ENCODE measurements at places on chromosomes 13 and 19.

GRCh38 chr13:105139380-105140285 lies 1395.8 kb downstream of the EFNB2 start:
- peak; percentile 52 for DNase-seq

DNA sequence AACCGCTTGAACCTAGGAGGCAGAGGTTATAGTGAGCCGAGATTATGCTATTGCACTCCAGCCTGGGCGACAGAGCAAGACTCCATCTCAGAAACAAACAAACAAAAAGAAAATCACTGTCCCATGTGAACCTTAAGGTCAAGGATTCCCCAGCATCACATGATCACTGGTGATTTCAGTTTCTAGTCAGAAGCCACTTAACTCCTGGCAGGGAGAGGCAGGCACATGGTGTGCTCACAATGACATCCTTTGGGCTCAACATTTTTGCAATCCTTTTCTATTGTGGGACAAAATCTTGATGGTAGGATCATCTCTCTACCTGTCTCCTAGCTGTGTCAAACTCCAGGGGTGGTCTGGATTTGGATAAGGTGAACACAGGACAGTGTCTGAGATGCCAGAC lies 12.1 kb downstream of the AKAP8 start:
- DNase-seq, result no peak

DNA sequence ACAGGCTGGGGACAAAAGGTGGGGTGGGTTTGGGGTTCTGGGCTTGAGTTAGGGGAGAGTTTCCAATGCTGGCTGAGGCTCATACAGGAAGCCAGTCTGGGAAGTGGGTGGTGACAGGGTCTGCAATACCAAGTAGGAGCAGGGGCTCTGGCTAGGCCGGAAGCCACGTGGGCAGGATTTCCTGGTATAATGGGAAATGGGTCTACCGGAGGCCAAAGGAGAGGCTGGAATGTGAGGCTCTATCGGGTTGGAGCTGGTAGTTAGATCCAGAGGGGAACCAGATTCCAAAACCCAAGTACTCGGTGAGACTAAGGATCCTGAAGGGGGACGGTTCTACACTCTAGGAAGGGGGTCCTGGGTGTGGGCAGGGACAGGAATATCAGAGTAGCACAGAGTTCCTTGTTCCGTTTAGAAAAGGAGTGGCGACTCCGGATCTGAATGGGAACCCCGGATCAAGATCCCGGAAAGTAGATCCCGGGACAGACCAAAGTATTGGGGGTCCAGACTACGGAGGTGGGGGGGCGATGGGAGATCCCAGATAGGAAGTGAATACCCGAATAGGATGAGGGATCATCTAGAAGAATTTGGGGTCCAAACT lies 802 bp downstream of the CDC37 start:
- DNase-seq, result peak; percentile 47

DNA sequence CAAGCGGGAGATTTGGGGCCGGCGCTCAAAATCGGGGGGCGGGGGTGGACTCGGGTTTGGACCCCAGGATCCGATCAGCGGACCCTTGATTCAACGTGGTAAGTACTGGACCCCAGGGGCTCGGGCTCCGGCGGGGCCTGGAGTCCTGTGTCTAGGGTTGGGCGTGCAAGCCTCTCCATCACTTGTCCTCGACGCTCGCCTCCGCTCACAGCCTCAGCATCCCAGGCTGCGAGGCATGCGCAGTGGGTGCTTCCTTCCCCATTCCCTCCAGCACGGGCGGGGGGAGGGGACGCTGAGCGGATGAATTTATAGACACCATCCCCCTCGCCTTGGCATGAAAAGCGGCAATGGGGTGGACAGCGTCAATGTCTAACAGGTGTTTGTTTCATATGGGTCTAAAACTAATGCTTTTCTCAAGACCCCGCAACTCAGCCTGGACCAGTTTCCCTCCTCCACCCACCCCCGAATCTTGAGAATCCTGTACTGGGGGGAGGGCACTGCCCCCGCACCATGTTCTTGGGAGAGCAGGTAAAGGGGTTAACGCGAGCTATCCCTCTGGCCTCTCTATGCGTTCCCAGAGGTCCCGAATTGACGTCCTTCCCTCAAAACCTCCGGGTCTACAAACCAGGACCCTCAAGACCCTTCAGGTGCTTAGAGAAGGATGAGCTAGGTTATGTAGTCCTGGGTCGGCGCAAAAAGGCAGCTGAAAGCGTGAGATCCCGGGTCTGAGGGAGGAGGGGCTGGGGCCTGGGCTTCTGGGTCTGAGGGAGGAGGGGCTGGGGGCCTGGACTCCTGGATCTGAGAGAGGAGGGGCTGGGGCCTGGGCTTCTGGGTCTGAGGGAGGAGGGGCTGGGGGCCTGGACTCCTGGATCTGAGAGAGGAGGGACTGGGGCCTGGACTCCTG lies 579 bp downstream of the CPT1C start:
- DNase-seq, result peak; percentile 91

- DNase-seq, result no peak
These were observed 183.9 kb upstream of the CSNK1A1L start for GRCh38 chr13:37289212-37289935.

DNA sequence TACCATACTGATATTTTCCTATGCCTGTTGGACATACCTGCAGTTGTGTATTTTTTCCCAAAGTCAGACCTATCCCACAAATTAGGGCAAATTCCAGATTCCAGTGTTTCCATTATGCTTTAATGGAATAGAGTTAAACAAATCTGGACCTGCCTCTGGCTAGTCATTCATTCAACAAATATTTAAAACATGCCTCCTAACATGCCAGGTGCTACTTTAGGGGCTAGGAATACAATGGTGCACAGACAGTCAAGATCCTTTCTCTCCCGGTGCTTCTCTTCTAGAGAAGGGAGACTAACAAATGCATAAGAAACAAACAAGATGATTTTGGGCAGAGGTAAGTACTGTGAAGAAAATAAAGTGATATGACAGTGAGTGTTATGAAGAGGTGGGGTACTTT lies 7.5 kb upstream of the WDFY2 start:
- no peak for DNase-seq

DNA sequence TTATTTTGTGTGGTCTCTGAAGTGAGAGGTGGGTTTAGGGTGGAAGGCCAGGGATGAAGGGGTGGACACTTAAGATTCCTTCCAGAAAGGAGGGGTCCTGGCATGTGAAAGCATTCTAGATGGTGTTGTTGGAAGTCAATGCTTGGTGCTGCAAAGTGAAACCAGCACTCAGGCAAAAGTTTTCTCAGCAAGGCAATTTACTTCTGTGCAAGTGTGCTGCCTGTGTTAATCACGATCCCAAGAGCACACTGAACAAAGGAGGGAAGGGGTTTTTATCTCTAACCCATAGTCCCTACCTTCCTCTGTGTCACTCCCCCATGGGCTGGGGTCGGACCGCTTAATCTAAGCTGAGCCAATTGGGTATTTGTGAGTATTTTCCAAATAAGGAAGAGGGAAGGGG lies 1.3 kb downstream of the ZNF134 start:
- no peak for DNase-seq

DNA sequence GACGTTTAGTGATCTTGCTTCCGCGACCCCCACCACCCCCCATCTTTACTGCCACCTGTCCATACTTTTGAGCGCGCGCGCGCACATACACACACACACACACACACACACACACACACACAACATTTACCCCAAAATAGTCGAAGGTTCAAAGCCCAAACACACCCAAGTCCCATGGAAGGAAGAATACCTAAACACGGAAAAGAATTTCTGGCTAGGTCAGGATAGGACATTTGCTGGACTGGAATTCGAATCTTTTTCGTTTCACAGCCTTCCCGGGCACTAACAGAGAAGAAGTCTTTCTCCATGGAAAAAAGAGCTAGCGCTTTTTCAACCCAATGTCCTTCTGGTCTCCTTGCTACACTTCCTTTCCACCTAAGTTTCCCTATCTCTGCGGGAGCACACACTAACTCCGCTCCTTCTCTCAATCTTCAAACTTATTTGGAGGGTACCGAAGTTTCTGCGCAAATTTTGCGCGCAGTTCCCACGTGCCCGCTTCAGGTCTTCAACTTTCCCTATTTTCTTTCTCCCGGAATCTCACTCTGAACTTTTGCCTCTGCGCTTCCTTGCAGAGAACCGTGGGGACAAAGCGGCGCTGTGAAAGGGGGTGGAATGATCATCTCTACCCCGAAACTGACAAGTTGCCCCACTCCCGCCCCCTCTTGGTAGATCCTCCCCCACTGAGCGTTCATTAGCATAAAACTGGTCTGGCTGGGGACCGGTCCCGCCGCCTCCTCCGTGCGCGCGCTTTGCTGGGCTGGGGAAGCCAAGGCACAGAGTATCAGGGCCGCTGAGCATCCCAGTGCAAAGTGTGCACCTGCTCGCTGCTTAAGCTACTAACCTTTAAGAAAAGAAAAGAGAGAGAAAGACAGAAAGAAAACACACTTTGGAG lies 2.7 kb downstream of the DACH1 start:
- no peak for DNase-seq

DNA sequence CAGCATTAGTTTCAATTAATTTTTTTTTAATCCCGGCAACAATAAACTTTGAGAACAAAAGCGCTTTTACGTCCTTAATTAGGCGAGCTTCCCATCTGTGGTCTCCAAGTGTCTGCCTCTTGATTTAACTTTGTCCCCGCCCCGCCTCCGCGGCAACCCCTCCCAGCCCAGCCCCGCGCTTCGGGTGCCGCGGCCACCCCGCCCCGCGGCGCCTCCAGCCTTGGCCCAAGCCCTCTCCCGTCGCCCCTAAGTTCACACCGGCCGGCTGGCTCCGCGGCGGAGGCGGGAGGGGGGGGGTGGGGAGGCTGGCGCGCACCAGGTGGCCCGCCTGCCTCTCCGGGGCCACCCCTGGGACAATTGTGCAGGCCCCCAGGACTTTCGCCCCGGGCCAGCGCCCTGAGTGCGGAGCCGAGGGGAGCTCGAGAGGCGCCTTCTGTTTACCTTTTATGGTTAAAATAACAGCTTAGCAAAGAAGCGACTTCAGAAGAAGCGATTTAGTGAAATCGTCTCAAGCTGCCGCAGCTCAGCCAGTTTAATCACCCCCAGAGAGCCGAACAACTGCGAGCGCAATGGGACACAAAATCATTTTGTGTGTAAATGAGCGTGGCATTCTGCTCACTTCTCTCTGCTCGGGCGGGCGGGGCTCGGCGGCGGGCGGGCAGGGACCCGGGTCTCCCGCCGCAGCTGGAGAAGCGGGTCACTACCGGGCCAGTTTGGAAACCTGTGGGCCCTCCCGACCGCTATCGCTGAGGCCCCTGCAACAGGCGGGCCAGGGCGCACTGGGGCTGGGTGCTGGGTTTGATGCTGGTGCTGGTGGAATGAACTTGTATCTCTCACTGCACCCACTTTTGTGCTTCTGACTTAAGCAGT lies 1.4 kb downstream of the KCTD15 start:
- DNase-seq, result no peak

DNA sequence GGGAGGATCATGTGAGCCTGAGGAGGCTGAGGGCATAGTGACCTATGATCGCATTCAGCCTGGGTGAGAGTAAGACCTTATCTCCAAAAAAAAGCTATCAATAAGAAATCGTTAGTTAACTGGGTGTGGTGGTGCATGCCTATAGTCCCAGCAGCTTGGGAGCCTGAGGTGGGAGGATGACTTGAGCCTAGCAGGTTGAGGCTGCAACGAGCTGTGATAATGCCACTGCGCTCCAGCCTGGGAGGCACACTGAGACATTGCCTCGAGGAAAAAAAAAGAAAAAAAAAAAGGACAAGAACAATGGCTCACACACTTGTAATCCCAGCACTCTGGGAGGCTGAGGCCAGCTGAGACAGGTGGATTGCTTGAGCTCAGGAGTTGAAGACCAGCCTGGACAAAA lies 16.2 kb downstream of the PSPC1 start:
- no peak for DNase-seq

DNA sequence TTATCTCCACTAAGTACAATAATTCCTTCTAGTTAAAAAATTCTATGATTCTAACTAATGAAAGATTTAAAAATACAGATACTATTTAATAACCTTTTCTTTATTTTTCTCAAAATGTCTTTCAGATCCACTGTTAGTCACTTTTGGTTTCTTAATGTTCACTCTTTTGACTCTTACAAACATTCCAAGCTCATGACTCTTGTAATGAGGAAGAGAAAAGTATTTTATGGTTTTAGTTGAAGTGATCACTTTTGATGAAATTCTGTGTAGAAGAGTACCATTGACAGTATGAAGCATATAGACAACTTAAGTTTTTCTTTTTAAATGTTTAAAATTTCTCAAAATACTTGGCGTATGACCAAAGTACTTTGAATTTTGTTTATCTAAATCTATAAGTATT lies 27.8 kb downstream of the COG3 start:
- peak; percentile 14 for DNase-seq

GRCh38 chr13:37599519-37599918 lies 951 bp upstream of the POSTN start:
- DNase-seq, result no peak

DNA sequence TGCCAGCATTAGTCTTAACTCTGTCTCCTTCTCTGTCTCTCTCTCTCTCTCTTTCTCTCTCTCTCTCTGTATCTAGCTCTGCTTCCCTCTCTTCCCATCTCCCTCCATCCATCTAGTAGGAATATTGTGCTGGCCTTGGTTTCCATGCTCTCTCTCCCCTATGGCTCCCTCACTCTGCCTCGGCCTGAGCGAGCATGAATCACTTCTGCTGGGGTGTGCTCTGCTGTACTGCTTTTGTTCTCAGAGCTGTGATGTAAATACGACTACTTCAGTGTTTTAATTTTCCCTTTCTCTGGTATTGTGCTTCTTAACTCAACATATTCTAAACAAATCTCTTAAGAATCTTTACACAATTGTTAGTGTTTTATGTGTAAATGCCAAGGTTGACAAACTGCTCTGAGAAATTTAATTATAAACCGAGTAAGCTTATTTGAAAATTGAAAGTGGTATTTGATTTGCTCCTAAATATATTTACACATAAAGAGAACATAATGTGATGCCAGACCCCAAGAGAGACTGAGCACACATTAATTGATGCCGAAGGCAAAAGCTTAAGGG lies 211.5 kb upstream of the KL start:
- no peak for DNase-seq

- no peak for DNase-seq
These were observed 15.0 kb downstream of the BICRA start for GRCh38 chr19:47623921-47624391.

GRCh38 chr13:40116008-40116407 lies 460.5 kb downstream of the COG6 start:
- peak; percentile 20 for DNase-seq

DNA sequence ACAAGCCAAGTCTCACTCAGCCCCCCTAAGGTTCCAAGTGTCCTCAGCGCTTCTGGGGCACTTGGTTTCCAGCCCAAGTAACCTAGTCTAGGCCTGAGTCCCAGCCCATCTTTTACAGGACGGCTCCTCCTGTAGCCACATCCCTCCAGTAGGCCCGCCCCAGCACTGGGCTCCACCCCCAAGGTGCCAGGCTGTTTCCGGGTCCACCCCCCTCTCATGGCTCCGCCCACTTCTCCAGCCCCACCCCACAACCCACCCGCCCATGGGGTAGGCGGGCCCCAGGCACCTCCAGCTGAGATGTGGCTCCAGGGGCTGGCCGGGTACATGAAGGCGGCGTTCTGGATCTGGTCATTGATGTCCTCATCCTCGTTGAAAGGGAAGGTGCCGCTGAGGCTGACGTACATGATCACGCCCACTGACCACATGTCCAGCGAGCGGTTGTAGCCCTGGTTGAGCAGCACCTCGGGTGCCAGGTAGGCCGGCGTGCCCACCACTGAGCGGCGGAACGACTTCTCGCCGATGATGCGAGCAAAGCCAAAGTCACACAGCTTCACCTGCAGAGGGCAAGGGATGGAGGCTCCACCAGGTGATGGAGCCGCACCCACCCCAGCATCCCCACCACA lies 17.2 kb upstream of the DACT3 start:
- DNase-seq, result peak; percentile 48

All from AG08395 (cell line).